NCI-H2081 (cell line): ENCODE measurements at places on chromosomes 3 and 15.

DNA sequence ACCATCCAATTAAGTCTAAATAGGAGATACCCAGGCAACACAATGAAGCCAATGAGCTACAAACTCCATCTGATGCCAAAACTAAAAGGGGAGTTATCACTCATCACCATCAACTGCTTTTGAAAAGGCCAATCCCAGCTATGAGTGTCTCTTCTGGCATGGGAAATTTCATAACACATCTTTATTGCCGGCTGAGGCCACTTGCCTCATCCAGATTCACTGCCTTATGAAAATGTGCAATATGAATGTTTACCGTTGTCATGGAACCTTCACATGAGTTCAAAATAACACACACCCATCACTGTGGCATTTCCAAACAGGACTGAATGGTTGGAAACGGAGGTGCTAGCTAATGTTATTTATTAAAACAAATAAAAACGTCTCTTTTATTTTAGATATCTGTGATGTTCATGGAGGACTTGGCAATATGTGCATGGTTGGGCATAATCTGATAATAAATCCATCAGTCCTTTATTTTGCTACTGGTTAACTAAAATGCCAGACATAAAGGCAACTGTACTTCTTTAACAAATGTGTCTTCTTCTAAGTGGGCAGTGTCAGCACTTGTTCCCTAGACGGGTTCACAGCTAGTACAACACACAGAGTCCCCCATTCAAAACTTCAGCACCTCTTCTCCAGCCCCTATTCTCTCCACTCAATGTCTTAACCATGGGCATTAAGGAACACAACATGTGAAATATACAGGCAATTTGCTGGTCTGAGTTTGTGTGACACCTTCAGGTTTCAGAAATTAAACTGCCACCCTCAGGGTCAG lies 143.9 kb downstream of the MAGI1 start:
- DNase-seq, result no peak

- DNase-seq, result no peak
These were observed 156.1 kb upstream of the CGNL1 start for GRCh38 chr15:57220205-57220604.

- DNase-seq, result peak; percentile 6
These were observed 27.4 kb upstream of the HDAC11 start for GRCh38 chr3:13452490-13453335.

GRCh38 chr3:160376681-160377080 lies 22.3 kb downstream of the IFT80 start:
- no peak for DNase-seq

GRCh38 chr3:17044855-17045254 lies 160.1 kb downstream of the PLCL2 start:
- no peak for DNase-seq

- DNase-seq, result peak; percentile 55
These were observed 1.3 kb downstream of the GNAT1 start for GRCh38 chr3:50192689-50193141.

- DNase-seq, result no peak
These were observed 133.2 kb downstream of the ALDH1A2 start for GRCh38 chr15:57932348-57932747.

DNA sequence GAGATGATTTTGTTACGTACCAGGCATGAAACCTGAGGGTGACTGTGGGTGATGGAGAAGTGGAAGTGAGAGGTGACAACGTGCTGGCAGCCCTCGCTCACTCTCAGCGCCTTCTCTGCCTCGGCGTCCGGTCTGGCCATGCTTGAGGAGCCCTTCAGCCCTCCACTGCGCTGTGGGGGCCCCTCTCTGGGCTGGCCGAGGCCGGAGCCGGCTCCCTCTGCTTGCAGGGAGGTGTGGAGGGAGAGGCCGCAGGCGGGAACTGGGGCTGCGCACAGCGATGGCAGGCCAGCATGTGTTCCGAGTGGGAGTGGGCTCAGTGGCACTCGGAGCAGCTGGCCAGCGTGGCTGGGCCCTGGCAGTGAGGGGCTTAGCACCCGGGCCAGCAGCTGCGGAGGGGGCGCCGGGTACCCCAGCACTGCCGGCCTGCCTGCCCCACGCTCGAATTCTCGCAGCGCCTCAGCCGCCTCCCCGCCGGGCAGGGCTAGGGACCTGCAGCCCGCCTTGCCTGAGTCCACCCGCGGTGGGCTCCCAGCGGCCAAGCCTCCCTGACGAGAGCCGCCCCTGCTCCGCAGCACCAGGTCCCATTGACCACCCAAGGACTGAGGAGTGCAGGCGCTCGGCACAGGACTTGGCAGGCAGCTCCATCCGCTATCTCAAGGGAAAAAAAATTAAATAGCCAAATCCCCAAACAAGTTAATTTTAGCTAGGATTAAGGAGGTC lies 29.7 kb upstream of the MYRIP start:
- DNase-seq, result no peak

- DNase-seq, result no peak
These were observed 9.3 kb upstream of the RFTN1 start for GRCh38 chr3:16522834-16523233.

DNA sequence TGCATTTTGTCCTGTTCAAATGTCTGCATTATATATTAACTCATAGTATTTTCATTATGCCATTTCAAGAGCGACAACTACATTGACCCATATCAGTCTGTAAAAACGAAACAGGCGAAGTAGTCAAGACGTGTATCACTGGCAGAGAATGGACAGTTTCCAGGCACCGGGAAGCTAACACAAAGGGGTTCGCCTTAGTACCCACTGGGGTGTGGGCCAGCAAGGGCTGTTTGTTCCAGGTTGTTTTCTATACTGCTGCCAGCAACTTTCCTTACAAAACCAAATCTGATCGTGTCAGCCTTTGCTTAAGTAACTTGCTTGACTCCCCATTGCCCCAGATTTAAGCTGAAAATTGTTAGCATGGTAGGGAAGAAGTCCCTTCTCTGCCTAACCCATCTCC lies 87.1 kb downstream of the CGNL1 start:
- no peak for DNase-seq

GRCh38 chr15:70627734-70628548 lies 135.4 kb downstream of the UACA start:
- DNase-seq, result no peak

GRCh38 chr3:175075269-175075668 lies 216.1 kb downstream of the NAALADL2 start:
- no peak for DNase-seq

DNA sequence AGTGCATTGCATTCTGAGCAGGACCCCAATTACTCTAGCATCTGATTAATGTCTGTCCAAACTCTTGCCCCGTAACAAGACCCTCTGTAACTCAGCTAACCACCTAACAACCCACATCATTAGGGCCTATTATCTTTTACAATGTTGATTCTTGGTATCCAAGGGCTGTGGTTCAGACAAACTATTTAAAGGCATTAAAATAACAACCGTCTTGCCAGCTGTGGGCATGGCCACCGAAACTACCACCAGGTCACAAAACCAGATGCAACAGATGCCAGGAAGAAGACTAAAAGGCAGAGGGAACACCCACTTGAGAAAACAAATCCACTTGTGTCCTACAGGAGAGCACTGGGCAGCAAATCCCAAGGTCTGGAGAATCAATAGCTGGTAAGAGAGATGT lies 262.9 kb downstream of the ERC2 start:
- no peak for DNase-seq

DNA sequence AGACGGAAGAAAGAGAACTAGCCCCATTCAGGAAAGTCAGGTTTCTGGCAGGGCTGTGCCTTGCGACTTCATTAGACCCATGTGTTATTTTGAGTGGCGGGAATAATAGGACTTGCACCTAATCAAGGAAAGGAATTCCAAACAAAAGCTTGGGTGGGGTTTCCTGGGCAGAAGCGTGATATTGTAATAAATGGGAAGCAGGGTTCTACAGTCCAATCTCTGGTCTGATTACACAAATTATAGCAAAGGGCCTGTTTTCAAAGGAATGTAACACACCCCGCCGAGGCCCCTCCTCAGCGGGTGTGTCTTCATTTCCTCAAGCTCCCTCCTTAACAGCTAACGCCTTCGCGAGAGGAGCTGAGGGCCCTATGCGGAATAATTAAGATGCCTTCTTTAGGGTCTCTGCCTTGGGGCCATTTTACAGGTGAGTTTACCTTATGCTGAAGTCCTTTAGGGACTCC lies 396.0 kb upstream of the C2CD4B start:
- DNase-seq, result peak; percentile 15

- no peak for DNase-seq
These were observed 18.2 kb upstream of the EXOG start for GRCh38 chr3:38477839-38478450.

DNA sequence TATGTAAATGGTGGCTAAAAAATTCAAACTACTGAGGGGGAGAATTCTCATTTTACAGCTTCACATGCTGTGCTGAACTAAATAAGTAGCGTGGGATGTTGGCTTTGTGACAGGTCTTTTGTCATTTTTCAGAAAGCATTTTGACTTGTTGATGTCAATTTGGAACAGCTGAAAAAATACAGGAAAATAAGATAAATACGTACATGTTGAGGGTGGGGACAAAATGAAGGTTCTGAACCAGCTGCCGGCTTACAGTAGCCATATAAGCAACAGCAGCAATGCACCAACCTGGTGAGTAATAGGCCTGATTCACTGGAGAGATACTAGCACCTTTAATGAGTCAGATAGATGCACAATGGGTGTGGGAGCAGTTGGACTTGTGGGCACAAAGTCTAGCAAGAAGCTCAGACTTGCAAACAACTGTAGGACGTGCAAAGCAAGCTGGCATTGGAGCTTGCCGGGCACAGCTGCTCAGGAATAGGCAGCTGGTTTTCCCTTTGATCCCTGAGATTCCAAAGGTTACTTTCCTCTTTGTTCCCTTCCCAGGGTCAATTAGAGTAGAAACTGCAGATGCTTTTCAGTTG lies 12.9 kb downstream of the B3GNT5 start:
- peak; percentile 93 for DNase-seq

GRCh38 chr3:5122741-5123706 lies 932 bp downstream of the ARL8B start:
- DNase-seq, result no peak

- no peak for DNase-seq
These were observed 244.4 kb downstream of the SOX2 start for GRCh38 chr3:181956122-181956521.

DNA sequence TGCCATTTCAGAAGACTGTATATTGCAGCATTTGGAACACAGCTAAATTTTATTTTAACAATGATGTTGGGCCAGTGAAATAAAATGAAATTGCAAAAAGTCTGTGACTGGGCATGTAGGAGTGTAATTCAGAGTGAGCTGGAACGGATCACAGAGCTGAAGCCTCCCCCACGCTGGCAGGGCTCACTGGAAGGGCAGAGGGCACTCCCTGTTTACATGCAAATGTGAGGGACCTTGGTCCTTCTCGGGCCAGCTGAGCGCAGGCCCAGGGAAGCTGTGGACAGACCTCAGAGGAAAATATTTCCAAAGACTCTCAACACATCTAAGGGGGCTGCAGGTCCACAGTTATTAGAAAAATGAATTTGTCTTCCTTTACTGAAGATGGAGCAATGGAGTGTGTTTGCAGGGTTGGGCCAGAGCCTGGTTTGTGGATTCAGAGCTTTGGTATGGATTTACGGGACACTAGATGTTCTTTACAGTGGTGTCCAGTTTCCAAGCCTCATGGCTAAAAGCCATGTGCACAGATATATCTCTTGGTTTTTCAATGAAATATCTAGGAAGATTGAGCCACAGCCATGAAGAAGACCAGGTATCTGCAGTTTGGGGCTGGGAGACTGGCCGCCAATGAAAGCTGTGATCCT lies 32.0 kb downstream of the TRPM1 start:
- no peak for DNase-seq

GRCh38 chr3:126357295-126358037 lies at the start of gene KLF15:
Gene KLF15 (minus strand): TSS chr3:126357408. CDS start chr3:126352922, 4,486 bp downstream.
- peak; percentile 88 for DNase-seq

GRCh38 chr3:148625991-148626390 lies 71.7 kb upstream of the AGTR1 start:
- no peak for DNase-seq

DNA sequence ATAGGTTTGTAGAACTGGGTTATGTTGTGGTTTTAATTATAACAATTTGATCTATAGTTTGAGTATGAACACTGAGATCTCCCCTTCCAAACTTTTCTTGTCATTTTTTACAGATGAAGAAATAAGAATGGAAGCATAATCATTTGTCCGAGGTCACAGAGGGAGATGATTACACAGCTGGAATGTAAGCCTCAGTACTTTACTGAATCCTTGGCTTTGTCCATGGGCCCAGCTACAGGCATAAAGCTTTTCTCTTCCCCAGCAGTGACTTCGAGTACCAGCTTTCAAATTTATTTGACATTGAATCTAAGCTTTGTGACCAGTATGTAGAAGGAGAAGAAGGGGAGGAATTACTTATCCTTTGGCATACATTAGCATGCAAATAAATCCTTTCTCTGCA lies 80.9 kb upstream of the DCBLD2 start:
- DNase-seq, result no peak

- no peak for DNase-seq
These were observed 78.7 kb downstream of the SLC9A9 start for GRCh38 chr3:143769616-143770015.

DNA sequence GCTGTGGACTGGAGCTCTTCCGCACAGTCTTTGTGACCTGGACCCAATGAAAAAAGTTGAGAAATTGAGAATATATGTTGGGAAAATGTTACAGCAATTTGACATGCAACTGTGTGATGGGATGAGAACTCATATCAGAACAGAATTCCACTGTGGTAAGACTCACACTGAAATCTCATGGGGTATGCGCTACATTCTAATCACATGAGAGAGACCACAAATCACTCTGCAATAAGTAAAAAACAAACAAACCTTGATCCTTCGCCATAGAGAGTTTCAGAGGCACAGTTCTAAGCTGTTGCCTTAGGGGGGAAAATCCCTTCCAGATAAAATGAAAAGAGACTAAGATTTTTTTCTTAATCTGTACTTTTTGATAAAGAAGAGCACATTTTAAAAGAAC lies 37.3 kb downstream of the LMCD1 start:
- no peak for DNase-seq

DNA sequence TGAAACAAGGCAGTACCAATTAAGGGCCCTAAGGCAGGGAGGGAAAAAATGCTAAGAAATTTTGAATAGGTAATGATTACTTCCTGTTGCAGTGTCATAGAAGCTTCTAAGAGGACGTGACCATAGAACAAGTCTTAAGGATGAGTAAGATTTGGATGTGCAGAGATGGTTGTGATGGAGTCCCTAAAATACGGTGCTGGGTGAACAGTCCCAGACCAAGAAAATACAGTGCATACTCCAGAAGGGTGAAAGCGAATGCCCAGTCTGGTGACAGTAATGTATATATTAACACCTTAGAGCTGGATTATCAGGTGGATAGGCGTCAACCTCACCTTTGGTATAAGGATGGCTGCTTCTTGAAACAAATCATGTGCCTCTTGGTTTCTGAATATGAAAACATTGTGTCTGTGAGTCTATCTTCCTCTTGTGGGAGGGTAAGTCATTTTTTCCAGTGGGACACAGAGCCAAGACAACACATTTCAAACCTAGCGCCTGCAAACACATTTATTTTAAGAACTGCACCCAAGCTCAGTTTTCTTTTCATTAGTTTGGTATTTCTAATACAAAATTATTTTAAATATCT lies 101.2 kb upstream of the TP63 start:
- no peak for DNase-seq

DNA sequence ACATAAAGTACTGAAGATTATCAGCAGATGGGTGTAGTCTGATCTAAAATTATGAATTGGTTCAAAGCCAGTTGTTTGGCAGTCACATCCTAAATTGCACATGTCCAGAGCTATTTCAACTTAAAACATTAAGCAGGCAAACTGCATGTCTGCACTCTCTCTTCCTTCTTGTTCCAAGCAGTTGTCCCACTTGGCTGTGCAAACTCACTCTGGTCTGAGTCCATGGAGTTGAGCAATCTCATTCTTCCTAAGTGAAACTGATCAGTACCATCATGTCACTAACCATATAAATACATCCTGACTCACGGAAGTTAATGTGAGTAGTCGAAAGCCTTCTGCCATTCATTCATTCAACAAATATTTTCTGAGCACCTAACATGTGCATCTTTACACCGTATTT lies 353.0 kb downstream of the ROBO1 start:
- no peak for DNase-seq
